ENCODE measurements at places on chromosomes 2 and 18.
A peak's percentile ranks its signal among the peaks of the same experiment; 100 is the strongest.

DNA sequence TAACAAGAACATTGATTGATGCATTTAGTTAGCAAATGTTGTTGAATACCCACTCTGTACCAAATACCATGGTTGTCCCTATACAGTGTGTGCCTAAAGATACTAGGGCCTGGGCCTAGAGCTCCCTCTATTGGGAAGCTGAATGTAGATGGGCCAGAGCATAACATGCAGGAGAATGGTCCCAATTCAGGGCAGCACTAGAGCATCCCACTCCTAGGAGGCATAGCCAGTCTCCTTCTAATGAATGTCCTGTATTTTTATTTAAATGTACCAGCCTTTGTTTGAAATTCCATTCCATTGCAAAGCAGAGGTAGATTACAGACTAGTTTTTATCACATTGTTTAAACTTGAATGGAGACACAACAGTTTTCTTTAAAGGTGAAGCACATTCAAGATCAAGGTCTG, 90.6 kb downstream of the FEZ2 start:
- DNase-seq, result no peak

DNA sequence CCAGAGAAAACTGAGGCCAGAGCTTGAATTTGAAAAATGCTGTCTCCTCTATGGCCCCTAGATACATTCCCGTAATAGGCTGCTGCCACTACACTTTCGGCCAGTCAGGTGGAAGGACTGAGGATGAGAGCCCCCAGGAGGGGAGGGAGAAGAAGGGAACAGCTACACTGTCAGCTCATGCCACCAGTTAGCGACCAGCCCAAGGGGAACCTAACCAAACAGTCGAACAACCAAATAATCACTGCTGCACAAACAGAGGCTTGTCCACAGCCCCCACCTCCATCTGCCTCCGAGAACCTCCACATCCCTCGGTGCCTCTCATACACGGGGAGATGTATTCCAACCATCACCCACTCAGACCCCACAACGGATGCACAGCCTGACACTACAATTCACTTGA, 7.3 kb downstream of the ZNF516 start:
- DNase-seq, result no peak

- DNase-seq, result no peak
Observed at GRCh38 chr18:35730691-35731370, 149.3 kb downstream of the GALNT1 start.

DNA sequence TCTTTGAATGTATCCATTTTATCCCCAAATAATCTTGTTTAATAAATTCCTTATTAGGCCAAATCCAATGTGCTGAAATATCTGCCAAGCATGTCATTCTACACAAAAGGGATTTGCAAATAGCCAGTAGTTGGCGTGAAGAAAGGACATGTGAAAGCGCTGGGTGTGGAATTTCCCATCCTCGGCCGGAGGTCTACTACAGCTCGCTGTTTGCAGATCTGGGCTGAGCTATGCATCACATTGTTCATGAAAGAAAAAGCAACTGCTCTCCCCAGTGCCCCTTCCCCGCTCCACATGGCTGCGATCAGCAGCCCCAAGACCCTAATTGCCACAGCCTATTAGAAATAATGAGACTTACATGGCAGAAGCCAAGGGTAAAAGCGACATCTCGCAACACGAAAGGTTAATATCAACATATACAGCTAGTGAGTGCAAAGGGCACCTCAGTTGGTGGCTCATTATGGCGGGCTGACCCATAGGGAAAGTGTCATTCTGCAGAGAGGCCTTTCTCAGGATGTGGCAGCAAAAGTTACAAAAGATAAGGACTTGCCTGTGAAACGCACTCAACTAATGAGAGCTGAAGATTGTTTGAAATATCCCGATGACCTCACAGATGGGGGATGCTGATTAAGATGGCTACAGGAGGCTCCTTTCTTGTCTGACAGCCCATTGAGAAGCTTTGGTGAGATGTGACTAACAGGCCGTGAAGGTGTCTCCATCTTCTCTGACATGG, 126.9 kb upstream of the CYP1B1 start:
- DNase-seq, result no peak

GRCh38 chr2:195337597-195337996, 319.4 kb upstream of the SLC39A10 start:
- no peak for DNase-seq

DNA sequence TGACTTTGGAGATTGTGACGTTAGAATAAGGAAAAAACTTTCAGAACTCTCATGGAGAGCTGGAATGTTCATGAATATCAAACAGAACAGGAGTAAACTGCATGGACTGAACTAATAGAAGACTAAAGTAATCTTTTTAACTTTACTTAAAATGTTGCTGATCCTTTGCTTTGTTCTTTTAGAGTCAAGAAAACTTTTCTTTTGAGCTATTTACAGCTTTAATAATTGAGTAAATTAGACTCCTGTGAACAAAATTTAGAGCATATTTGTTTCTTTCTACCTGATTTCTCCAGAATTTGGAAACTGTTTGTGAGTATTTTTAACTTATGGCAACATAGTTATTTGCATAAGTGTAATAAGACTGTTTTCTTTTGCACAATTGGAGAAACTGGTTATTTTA, 146.3 kb downstream of the CDCA7 start:
- no peak for DNase-seq

DNA sequence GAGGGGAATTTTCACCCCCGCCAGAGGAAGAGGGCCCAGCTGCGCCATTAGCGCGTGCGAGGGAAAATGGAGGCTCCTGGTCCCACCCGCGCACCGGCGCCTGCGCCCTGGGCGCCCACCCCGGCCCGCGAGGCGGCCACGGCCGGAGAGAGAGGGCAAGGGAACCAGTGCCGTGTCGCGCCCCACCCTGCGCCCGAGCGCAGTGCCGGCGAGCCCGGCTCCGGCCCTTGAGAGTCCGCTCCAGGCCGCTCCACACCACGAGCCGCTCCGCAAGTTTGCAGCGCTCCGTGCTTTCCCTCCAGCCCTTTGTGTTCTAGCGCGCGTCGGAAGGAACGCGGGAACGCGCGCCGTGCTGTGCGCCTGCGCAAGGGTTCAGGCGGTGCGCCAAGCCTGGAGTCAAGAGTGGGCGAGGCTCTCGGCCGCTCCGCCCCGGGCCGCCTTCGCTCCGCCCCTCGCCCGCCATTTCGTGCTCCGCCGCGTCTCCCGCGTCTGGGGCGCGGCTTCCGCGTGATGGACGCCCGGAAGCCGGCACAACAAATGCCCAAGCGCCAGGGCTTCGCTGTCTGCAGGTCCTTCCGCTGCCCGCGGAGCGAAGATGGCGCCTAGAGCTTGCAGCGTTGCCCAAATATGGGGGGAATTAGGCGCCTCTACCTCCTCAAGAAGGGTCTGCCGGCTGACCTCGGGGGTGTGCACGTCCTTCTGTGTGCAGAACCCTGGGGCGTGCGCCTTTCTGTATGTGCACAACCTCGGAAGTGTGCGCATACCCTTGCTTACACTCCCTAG, 46.1 kb upstream of the PTMA start:
- DNase-seq, result peak; percentile 95

GRCh38 chr2:105449076-105449475, 50.2 kb upstream of the FHL2 start:
- no peak for DNase-seq

GRCh38 chr2:38178119-38178518, 102.2 kb upstream of the CYP1B1 start:
- DNase-seq, result no peak

- DNase-seq, result no peak
Observed at GRCh38 chr2:207930747-207931146, 94.6 kb downstream of the PLEKHM3 start.

GRCh38 chr2:85714841-85715240, 20.7 kb downstream of the GNLY start:
- DNase-seq, result no peak

GRCh38 chr2:15074751-15075700, 442.5 kb downstream of the LRATD1 start:
- DNase-seq, result no peak

DNA sequence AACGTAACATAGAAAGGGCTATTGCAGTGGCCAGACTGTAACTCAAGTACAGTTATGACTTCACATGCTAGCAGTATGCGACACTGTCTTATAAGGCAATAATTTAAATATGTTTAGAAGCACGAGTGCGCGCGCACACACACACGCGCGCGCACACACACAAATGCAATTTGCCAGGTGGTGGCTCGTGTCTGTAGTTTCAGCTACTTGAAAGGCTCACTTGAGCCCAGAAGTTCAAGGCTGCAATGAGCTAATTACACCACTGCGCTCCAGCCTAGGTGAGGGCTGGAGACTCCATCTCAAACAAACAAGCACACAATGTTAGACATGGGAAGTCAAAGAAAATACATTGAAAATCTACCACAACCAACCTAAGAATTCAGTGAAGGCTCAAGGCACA, 103.7 kb downstream of the USP34 start:
- no peak for DNase-seq

DNA sequence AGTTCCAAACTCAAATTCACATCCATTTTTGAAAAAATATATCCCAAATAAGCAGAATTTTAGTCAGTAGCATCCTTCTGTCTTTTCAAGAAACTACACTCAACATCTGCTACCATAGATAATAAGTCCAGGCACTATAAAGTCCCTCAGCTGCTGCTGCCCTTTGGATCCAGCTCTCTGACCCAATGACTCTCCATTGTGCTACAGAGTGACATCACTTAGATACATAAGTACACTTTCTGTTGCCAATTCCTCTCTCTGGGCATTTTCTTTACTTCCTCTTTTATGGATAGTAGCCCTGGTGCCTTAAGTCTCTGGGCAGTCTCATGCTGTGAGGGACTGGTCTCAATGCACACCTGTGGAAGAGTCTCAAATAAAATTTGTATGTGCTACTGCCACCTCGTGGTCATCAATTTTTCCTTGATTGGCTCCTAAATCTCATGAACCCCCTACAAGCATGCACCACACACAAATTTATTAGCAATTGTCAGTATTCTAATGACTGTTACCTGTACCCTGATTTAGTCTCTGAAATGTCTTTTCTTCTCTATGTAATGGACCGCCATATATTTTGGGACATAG, 219.2 kb downstream of the LRP1B start:
- no peak for DNase-seq

DNA sequence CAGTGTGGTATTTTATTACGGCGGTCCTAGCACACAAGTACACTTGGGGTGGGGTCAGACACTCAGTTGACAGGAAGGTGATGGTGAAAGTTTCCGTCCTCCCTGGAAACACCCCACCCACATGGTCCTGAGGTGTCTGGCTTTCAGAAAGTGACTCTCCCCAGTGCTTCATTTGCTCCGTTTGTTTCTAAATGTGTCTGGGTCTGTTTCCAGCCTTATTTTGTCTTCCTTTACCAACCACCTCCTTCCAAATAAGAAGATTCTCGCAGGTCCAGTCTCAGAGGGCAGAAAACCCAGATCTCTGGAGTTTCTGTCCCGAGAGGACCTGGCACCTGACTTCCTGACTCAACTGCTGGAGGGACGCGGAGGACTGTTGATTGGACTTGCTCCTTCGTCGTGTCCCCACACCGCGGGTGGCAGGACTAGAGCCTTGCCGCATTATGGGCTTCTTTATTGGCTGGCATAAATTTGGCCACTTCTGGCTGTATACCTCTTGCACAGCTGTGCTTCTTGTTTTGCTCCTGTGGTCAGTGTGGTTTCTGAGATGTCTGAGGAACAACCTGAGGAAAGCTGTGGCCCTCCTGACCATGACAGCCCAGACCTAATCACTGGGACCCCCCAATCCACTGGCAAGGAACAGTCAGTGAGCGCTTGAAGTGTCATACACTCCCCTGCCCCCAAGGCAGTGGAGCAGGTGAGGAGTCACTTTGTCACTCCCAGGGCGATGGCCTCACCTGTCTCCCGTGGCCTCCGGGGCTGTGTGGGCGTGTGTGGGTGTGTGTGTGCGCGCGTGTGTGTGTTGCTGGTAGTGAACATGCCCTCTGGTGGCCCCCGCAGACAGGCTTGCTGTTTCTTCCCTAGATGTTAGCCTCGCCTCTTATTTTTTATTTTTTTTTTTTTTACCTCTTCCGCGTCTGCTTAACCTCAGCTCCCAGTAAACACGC, 45.6 kb downstream of the MEX3C start:
- peak; percentile 52 for DNase-seq

- no peak for DNase-seq
Observed at GRCh38 chr2:78024996-78025395, 502.8 kb upstream of the LRRTM4 start.

DNA sequence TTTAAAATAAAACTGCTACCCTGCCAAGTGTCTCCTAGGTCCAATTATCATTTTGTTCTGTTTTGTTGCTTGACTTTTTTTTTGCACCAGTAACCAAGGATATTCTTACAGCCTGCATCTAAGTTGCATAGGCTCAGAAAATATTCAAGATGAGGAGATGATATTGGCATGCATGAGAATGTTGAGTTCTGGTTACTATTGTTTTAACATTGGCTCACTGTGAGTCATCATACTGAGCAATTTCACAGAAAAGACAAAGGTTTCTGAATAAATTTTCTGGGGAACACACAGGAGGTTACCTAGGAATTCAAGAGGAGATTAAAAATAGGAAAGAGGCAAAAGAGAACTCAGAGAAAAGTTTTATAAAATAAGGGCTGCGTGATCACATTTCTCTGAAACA, 84.8 kb upstream of the POU3F3 start:
- no peak for DNase-seq

DNA sequence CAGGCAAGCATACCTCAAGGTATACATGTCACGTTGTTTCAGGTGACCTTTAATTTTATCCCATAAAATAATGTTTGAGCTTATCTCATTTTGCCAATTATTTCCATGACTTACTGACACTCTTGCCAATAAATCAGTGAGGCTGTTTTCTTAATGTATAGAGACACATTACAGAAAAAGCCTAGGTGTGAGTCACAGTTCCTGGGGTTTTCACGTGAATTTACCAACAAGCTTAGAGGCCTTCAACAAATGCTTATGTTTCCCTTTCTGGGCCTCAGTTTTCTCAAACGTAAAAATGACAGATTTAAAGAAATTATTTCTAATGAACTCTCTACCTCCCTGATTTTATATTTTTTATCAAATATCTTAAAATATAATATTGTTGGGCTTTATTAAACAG, 517.5 kb upstream of the SPHKAP start:
- no peak for DNase-seq

DNA sequence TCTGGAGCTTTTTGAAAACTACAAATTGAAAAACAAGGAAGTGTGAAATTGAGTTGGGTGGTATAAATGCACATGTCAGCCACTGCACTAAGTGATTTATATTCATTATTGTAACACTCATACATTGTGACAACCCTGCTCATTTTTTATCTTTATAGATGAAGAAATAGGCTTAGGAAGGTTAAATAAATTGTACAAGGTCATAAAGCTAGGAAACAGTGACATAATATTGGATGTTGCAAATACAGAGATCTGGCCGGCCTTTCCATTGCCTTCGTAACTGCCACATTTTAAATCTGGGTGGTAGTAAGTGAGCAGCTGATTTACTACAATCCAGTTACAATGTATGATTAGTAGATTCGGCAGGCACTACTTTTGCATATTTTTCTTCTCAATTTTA, 76.6 kb upstream of the LPIN2 start:
- no peak for DNase-seq

GRCh38 chr18:62348474-62348873, 23.4 kb downstream of the TNFRSF11A start:
- no peak for DNase-seq

- DNase-seq, result no peak
Observed at GRCh38 chr2:171327043-171327496, 106.7 kb downstream of the METTL8 start.

Data from activated T-helper 1 cell treated with Interleukin-2 at 50 U/mL for 16 hours (primary cell).